Tibial nerve (tissue), 4 donors: ENCODE measurements at places on chromosomes 7 and 10. TPM values are rescaled to one million over a fixed set of nuclear protein-coding genes. Genes with fewer than 3 reads are reported as not detected.

Gene CCDC146
- total RNA-seq: 23.6 TPM

Gene VENTX
- total RNA-seq: 2.5 TPM

Gene ITIH2
- not detected for total RNA-seq

DNA sequence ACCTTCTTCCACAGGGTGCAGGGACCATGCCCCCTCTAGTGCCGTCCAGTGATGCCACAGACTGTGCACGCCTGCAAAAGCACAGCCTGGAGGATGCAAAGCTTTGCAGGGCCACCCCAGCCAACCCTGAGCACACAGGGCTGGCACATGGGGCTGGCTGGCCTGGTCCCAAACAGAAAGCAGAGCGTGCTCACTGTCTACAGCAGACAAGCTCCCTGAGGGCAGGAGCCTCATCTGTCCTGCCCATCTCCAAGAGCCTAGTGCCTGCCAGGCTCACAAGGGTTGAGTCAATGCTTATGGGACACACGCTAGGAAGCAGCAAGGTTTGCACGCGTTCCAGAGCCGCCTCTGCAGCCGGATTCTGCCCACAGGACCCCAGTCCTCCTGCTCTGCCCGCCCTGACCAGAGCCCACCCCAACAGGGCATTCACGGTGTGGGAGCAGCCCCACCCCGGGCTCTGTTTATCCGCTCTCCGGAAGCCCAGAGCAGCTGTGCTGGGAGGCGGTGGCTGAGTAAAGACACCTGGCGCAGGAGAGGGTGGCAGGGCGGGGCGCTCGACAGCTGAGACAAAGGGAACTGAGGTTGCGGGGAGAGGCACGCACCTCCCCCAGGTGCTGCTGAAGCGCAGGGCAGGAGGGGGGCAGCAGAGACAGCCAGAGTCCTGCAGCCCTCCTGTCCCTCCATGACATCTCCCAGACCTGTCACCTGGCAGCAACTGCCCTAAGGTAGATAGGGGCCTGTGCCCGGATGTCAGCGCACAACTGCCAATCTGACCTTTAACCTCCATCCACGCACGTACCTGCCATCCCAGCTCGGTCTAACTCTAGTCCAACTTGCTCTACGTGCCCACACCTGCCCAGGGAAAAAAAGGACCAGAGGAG lies 4.3 kb downstream of the KCNH2 start:
- no peak for DNase-seq

DNA sequence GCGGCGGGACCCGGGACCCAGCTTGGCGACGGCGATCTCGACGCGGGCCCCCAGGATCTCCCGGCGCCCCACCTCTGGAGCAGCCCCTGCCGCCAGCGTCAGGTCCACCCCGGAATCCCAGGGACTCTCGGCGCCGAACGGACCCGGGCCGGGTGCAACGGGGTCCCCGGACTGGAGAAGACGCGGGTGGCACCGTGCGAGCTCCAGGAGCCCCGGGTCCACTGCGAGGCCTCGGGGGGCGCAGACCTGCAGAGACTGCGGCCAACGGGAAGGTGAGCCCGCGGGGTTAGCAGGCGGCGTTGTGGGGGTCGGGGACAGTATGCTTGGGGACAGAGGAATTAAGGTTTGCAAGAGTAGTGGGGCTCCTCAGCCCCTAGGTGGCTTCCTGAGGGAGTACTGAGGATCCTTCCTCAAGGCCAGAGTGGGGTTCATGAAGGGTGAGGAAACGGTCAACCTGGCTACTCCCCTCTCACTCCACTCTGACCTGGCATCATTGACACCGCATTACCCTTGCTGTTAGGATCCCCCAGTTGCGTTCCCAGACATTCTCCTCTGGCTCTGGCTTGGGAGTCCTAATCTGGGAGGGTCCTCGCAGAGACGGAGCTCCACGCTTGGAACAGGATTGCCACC lies 353 bp downstream of the EPHB6 start:
- DNase-seq: no peak
